ENCODE measurements at places on chromosomes 12 and 14. TPM values are rescaled to one million over a fixed set of nuclear protein-coding genes. Genes with fewer than 3 reads are reported as not detected.

DNA sequence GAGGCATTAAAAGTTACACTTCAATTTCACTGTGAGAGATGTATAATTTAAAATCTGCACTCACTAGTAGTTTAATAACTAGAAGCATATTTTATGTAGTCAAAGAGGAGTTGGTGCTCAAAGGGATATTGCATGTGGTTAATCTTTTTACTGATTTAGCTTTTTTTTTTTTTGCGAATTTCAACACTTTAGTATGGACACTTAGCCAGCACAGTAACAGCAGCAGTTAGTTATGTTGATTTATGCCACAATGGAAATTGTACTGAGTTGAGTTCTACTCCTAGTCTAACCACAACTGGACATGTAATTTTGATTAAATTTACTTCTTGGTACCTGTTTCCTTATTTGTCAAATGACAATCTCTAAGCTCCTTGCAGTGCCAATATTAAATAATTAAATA lies 104.2 kb downstream of the RERG start:
- no peak for DNase-seq

The CLEC12A gene
- total RNA-seq = not detected

- peak; percentile 99 for DNase-seq
Observed at GRCh38 chr14:54893151-54893760, 9.4 kb downstream of the GCH1 start.

The POTEG gene
- 0.12 TPM for total RNA-seq

DNA sequence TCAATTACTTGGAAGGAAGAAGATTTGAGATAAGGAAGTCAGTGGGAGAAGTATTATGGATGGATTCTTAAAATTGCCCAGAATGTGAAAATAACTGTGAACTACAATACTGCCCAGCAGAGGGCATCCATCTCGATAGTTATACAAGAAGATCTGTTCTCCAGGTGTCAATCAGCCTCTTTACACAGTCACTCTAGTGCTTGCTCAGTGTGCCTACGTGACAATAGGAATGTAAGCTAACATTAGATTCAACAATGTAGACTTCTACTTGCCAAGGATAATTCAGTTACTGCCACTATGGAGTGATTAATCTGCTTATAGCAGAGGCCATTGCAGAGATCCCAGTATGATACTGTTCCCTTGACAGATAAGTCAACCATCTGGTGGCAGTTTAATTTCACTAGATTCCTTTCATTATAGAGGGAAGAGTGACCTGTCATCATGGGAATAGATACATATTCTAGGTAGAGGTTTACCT lies 10.6 kb upstream of the MAP4K5 start:
- DNase-seq = peak; percentile 87

GRCh38 chr12:97425802-97426491 lies 36.7 kb upstream of the RMST start:
- no peak for DNase-seq

The UNC79 gene
- not detected for total RNA-seq

- DNase-seq = no peak
Observed at GRCh38 chr12:59039005-59039404, 118.7 kb upstream of the LRIG3 start.

- DNase-seq = no peak
Observed at GRCh38 chr12:67988601-67989021, 636 bp upstream of the IFNG-AS1 start.

DNA sequence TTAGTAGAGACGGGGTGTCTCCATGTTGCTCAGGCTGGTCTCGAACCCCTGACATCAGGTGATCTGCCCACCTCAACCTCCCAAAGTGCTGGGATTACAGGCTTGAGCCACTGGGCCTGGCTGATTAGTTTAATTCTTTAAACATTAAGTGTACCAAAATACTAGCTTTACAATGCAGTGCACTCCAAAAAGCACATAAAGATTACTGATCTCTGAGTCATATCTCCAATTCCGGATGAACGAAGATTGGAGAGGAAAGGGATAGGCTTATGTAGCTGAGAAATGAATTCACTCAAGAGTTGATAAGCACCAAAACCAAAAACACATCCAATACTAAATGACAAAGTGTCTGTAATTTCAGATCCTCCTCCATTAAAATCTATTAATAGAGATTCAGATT lies 15.1 kb downstream of the NAV3 start:
- peak; percentile 86 for DNase-seq

GRCh38 chr12:68832504-68832867 lies 24.5 kb downstream of the MDM2 start:
- DNase-seq = no peak

GRCh38 chr12:117452112-117452511 lies 90.7 kb upstream of the NOS1 start:
- DNase-seq = no peak

The FAM186B gene
- 1.1 TPM for total RNA-seq

The ATP23 gene
- total RNA-seq = 19.4 TPM

DNA sequence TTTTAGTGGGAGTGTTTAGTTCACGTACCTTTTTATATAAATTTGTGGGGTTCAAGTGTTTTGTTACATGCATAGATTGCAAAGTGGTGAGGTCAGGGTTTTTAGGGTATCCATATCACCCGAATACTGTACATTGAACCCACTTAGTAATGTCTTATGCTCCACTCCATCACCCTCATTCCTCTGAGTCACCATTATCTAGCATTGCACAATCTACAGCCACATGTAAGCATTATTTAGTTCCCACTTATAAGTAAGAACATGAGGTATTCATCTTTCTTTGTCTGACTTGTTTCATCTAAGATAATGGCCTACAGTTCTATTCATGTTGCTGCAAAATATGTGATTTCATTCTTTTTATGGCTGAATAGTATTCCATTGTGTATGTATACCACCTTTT lies 583.7 kb upstream of the LRFN5 start:
- peak; percentile 31 for DNase-seq

DNA sequence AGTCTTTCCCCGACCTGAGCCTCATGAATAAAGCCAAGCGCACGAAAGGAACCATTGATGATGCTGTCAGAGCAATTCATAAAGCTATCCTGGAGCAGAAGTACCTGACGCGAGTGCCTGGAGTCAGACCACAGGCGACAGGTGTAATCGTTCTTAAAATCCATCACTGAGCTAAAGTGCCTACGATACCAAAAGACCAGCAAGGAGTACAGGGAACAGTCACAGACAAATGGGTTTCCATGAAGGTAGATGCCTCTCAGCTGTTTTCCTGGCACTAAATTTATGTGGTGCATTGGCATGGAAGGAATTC lies 1.4 kb upstream of the PCED1B start:
- DNase-seq = no peak

DNA sequence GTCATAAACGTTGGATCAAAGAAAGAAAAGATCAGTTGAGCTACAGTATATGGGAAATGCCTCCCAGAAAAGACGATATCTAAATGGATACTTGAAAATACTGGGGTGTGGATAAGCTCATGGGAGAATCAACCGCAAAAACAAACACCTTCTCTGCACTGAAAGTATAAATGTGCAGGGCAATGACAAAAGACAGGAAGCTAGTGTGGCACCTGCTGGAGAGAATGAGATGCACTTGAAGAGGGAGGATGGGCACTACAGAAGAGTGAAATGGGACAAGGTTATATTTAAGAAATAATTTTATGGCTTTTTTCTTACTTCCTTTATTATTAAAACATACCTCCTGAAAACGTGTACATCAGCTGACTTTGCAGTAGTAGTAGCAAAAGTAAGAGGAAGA lies 153.7 kb downstream of the PRKD1 start:
- no peak for DNase-seq

The SLC25A21 gene
- total RNA-seq = 0.87 TPM

DNA sequence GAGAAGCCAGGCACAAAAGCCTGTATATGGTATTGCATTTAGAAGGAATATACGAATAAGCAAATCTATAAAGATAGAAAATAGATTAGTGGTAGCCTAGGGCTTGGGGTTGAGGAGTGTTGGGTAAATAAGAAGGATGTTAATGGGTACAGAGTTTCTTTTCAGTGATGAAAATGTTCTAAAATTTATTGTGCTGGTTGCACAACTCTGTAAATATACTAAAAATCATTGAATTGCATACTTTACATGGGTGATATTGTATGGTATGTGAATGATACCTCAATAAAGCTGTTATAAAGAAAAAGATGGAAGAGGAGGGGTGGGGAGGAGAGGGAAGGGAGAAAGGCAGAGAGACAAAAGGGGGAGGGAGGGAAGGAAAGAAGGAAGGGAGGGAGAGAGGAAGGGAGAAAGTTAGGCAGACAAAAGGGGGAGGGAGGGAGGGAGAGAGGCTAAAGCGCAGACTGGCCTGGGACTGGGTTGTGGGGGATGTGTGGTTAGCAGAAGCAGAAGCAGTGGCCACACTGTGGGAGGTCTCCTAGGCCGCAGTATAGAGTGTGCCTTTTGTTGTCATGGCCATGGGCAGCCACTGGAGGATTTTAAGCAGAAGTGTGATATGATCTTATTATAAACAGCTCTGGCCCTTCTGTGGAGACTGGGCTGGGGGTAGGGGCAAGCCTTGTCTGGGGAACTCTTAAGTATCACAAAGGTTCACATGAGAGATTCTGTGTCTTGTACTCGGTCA lies 73.6 kb upstream of the ELK3 start:
- DNase-seq = no peak

GRCh38 chr14:48563489-48563888 lies 888.1 kb upstream of the MDGA2 start:
- DNase-seq = peak; percentile 94

The GARIN6 gene
- not detected for total RNA-seq

DNA sequence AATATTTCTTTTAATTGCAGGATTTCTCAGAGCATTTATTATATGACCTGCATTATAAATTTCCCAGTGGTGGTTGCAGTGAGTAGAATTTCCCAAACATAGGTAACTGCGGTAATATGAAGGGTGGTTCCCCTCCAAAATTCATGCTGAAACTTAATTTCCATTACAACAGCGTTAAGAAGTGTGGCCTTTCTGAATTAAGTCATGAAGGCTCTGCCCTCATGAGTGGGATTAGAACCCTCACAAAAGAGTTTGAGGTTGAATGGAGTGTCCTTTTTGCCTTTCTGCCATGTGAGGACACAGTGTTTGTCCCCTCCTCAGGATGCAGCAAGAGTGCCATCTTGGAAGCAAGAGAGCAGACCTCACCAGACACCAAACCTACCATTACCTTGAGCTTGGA lies 233.6 kb downstream of the KTN1 start:
- DNase-seq = no peak

The KRT5 gene
- total RNA-seq = not detected

The KCNA5 gene
- not detected for total RNA-seq

The FLVCR2 gene
- 1.8 TPM for total RNA-seq

DNA sequence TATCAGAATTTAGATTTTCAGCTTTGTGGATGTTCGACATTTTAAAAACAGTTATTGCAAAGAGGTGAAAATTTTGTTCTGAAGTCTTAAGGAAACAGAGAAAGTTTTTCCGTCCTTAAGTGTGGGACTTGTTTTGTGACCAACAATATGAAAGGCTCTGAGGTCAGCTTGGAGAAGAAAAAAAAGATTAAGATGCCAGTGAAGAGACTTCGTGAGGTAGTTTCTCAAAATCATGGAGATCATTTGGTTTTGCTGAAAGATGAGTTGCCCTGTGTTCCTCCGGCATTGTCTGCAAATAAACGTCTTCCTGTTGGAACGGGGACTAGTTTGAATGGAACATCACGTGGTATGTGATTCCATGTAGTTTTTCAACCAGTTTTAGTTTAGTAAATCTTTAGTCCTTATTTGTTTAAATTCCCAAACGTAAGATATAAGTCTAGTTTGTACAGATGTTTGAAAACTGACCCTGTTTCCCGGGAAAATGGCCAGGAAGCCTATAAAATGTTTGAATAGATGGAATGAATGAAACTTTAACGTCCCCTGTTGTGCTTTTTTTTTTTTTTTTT lies 682 bp downstream of the KIAA0586 start:
- peak; percentile 80 for DNase-seq

The ITGB7 gene
- 3.4 TPM for total RNA-seq

The SPTLC2 gene
- 25.6 TPM for total RNA-seq

The BMP4 gene
- total RNA-seq = 8.7 TPM

GRCh38 chr12:22593864-22594263 lies 31.1 kb upstream of the ETNK1 start:
- DNase-seq = no peak

DNA sequence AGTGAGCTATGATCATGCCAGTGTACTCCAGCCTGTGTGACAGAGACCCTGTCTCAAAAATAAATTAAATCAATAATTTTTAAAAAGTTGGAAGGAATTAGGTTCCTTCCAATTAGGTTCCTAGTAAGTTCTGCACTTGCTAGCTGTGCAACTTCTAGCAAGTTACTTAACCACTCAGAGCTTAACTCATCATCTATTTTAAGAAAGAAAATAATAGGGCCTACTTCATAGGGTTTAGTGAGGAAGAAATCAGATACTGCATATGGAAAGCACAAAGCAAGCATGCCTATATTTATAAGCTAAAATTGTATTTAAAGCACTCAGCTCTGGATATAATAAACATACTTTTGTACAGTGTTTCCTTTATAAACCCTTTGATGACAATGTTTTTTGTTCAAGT lies 10.7 kb downstream of the FOXN3 start:
- no peak for DNase-seq

GRCh38 chr12:114186241-114187002 lies 219.5 kb downstream of the TBX5 start:
- no peak for DNase-seq

DNA sequence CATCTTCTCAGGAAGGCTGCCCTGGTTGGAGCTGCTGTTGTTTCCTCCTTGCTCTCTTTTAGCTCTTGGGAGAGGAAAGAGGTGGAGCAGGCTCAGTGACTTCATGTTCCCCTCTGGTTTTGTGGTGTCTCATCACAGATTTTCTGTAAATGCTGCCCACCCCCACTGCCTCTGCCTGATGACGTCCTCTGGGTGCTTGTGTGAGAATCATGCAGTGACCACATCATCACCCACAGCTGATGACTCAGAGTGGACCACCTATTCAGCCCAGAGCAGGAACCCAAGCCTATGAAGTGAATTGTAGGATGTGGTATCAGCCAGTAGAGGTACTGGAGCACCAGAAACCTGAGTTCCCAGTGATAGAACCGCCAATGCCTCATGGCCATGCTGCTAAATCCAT lies at the start of gene GZMB:
GZMB (minus strand) TSS at position 33 of the 400 bp plus-strand sequence; CDS start at position 3, 30 bp downstream.
- no peak for DNase-seq

GRCh38 chr14:53900499-53900898 lies 56.1 kb downstream of the BMP4 start:
- no peak for DNase-seq

GRCh38 chr12:102736328-102736727 lies 180.7 kb downstream of the PAH start:
- no peak for DNase-seq

DNA sequence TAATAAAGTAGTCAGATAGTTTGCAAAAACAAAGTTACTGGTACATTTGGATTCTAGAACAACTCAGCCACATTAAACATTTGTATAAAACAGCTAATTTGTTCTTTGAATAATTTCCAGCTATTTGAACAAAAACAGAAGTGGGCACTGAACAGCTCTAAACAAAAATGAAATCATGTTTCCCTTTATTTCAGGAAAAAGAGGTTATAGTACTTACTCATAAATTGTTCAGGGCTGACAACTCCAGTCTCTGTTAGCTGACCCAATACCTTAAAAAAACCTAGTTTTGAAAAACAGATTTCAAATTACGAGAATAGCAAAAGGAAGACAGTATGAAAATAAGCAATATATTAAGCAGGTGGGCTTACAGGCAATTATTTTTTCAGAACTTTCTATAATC lies 8.2 kb downstream of the GNPNAT1 start:
- no peak for DNase-seq

All from PC-3 (cell line).